ENCODE measurements at places on chromosomes 7 and 10. TPM values are rescaled to one million over a fixed set of nuclear protein-coding genes. Genes with fewer than 3 reads are reported as not detected.

Gene CYP2C19
- total RNA-seq: 0.14 TPM

DNA sequence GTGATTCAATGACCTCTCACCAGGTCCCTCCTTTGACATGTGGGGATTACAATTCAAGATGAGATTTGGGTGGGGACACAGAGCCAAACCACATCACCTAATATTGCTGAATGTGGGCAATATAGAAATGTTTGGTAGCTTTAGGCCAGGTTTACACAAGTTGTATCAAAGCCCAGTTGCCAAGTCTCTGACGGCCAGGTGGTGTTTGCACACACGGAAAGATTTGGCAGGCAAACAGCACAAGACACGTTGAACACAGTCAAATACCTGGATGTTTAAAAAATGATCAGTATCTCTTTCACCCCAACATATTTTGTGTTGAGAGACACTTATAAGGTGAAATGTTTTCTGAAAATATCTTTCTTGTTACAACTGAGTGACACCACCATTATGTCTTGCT, 294.4 kb upstream of the MKI67 start:
- no peak for DNase-seq

- DNase-seq: no peak
These were observed 36.9 kb upstream of the AQP1 start for GRCh38 chr7:30874656-30875302.

DNA sequence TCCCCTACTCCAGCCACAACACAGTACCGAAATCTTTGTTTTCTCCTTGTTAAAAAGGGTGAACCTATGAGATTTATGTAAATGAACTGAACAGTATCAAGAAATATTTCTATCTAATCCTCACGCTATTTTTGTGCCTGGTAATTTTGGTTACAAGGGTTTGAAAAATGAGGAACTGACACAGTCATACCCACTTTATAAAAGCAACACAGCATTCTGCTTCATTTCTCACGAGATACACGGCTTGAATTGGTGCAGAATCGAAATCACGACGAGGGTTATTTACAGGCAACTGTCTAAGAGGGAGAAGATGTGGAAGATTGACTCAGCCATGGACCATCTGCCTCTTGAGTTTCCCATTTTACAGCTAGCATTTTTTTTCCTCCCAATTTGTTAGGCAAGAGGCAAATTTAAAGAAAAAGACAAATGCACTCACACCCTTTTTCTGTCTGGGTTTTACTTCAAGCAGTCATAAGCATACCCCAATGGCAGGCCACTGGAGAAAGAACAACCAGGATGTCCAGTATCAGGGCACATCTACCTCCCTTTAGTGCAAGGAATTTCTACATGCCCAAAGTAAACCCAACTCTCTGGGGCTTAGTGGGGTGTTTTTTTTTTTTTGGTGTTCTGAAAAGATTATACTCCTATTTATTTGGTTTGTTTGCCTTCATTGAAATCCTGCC, 108.1 kb downstream of the ITGB8 start:
- DNase-seq: no peak

GRCh38 chr10:96856317-96856716, 24.2 kb downstream of the LCOR start:
- no peak for DNase-seq

Measured in H7 (cell line).